ENCODE measurements at places on chromosomes 12 and 14. TPM values are rescaled to one million over a fixed set of nuclear protein-coding genes. Genes with fewer than 3 reads are reported as not detected.
A peak's percentile ranks its signal among the peaks of the same experiment; 100 is the strongest.

- no peak for DNase-seq
- no peak overlapping the region for H3K4me3 ChIP-seq
- no peaks in the 10 kb centered on the region for H3K36me3 ChIP-seq
Observed at GRCh38 chr12:124921200-124922031, 7.0 kb upstream of the UBC start.

DNA sequence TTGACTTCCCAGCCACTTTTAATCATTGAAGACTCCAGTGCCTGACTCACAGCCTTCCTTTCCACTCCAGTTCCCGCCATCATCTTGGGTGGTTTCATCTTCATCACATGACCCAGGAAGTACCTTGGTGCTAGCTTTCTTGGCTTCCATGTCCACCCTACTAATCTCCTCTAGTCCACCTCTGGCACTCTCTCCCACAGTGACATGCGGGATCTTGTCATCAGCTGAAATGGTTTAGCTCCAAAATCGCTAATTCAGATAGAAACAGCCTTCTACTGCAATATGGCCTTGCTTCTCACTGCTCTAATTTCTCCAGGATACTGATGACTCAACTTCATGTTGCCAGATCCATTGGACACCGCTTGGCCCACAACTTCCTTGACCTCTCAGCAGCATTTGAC, 24.5 kb downstream of the WDR20 start:
- no peak for DNase-seq
- H3K4me1 ChIP-seq: no peaks in the 10 kb centered on the region
- H3K27me3 ChIP-seq: no peaks in the 10 kb centered on the region

- no peak overlapping the region for H3K27ac ChIP-seq
- no peaks in the 10 kb centered on the region for H3K36me3 ChIP-seq
- no peaks in the 10 kb centered on the region for H3K27me3 ChIP-seq
- H3K4me1 ChIP-seq: no peaks in the 10 kb centered on the region
Observed at GRCh38 chr14:34966413-34966812, 16.4 kb upstream of the SRP54 start.

DNA sequence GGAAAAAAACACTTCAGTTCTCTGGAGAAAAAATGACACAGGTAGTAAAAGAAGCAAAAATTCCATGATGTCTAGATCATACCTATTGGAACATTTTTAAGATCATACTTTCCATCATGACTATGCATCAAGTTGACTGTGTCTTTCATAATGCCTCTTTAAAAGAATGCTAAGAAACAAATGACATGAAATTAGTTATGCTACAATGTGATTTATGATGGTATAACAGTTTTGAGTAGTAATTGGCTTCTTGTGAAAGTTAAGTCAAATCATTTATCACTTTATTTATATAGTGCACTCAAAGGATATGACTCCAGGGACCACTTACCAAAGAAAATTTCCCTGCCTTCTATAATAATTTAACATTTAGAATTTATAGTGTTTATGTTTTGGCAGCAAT, 28.5 kb downstream of the RASSF9 start:
- no peaks in the 10 kb centered on the region for H3K27me3 ChIP-seq
- DNase-seq: no peak
- no peaks in the 10 kb centered on the region for H3K4me1 ChIP-seq
- no peaks in the 10 kb centered on the region for H3K36me3 ChIP-seq
- no peak overlapping the region for H3K27ac ChIP-seq
- no peak overlapping the region for H3K4me3 ChIP-seq

GRCh38 chr14:104094709-104095425, 9.4 kb downstream of the ASPG start:
- H3K36me3 ChIP-seq: no peaks in the 10 kb centered on the region
- peaks cover 14% of the 10 kb centered on the region for H3K4me1 ChIP-seq
- H3K27me3 ChIP-seq: no peaks in the 10 kb centered on the region
- no peak for DNase-seq
- H3K27ac ChIP-seq: peak overlapping the region; percentile 16

DNA sequence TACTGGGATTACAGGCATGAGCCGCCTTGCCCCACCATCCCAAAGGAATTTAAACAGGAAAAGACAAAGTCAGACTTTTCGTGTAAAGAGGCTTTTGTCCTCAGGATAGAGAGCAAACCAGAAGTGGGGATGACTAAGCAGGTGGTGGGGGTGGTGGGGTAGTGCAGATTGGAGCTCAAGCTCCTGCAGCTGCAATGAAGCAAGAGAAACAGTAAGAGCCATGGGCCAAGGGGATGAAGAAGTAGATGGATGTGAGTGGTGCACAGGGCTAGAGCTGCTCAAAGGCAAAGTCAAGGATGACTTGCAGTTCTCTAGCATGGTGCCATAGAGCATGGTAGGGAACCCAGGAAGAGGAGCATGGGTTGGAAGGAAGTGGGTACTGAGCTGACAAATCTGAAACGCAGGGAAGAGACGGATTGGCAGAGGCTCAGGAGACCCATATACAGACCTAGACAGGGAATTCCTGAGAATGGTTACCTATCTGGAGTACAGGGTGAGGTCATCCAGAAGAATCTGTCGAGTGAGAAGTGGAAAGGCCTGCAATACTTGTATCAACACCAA, 11.4 kb upstream of the RNF34 start:
- no peaks in the 10 kb centered on the region for H3K36me3 ChIP-seq
- H3K4me1 ChIP-seq: no peaks in the 10 kb centered on the region
- no peak overlapping the region for H3K4me3 ChIP-seq
- DNase-seq: no peak
- H3K27me3 ChIP-seq: no peaks in the 10 kb centered on the region

- H3K27ac ChIP-seq: no peak overlapping the region
- H3K4me1 ChIP-seq: no peaks in the 10 kb centered on the region
- no peak overlapping the region for H3K4me3 ChIP-seq
Observed at GRCh38 chr14:91202234-91202974, 42.1 kb downstream of the GPR68 start.

DNA sequence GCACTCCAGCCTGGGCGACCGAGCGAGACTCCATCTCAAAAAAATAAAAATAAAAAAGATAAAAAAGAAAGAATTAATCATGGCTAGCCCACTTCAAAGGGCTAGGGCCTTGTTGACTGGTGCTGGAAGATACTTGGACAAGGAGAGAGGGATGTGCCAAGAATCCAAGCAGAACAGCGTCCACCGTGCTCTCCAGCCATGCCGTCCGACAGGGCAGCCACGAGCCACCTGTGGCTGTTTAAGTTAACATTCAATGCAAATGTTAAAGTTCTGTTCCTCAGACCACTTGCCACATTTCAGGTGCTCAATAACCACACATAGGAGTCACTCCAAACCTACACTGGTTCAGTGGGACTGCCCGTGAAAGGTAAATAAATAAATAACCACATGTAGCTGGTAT, 21.4 kb downstream of the SLC6A13 start:
- no peak overlapping the region for H3K4me3 ChIP-seq
- H3K4me1 ChIP-seq: no peaks in the 10 kb centered on the region
- no peaks in the 10 kb centered on the region for H3K36me3 ChIP-seq
- no peaks in the 10 kb centered on the region for H3K27me3 ChIP-seq

GRCh38 chr12:94649349-94650142, 811 bp downstream of the TMCC3 start:
- peak overlapping the region; percentile 5 for H3K27ac ChIP-seq
- no peaks in the 10 kb centered on the region for H3K36me3 ChIP-seq
- H3K27me3 ChIP-seq: no peaks in the 10 kb centered on the region
- H3K4me1 ChIP-seq: peaks cover 13% of the 10 kb centered on the region

- no peaks in the 10 kb centered on the region for H3K27me3 ChIP-seq
- H3K36me3 ChIP-seq: no peaks in the 10 kb centered on the region
- DNase-seq: no peak
- H3K4me1 ChIP-seq: no peaks in the 10 kb centered on the region
- H3K27ac ChIP-seq: no peak overlapping the region
Observed at GRCh38 chr14:71488703-71489191, 443.5 kb upstream of the RGS6 start.

GRCh38 chr14:50425816-50426215, 29.1 kb upstream of the CDKL1 start:
- H3K4me1 ChIP-seq: no peaks in the 10 kb centered on the region
- no peak overlapping the region for H3K4me3 ChIP-seq
- H3K27ac ChIP-seq: no peak overlapping the region
- DNase-seq: no peak

DNA sequence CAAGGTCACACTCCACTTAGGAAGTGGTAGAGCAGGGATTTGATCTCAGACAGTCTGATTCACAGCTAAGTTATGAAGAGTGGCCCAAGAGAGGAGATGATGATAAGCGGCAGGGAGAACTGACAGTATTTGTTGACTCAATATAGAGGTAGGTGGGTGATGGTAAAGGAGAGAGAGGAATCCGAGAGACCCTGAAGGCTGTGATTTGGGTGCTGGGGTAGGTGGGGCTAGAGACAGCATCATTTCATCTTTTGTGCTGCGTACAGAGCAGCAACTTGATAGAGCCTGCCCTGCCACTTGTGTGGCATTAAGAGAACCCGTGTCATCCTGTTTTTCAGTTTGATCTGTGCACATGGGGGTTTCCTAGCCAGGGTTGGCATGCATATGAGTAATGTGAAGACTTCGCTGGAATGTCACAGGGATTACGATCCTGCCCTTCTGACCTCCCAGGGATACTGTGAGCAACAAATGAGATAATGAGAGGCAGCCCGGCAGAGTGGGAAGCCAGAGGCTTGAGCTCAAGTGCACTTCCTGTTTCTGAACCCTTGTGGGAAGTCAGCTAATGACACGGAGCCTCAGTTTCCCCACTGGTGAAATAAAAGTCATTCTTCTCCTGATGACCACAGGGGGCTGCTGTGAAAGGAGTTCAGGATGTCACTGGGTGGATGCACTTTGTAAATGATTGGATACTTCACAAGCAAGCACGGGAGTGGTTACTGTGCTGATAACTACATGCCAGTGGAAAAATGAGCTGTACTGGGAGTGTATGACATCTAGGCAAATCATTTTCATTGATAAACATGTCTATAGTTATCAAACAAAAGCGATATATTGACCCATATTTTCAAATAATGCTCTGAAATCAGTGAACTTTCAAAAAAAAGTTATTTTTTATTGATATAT, 59.5 kb upstream of the IGF1 start:
- H3K4me3 ChIP-seq: no peak overlapping the region
- no peaks in the 10 kb centered on the region for H3K36me3 ChIP-seq
- DNase-seq: no peak
- no peak overlapping the region for H3K27ac ChIP-seq

The ANKS1B gene
- 0.54 TPM for total RNA-seq

The LHX5 gene
- total RNA-seq: 2.4 TPM

The KCNC2 gene
- not detected for total RNA-seq

The SLC38A4 gene
- total RNA-seq: not detected
